ENCODE measurements at places on chromosomes 3 and 15.

GRCh38 chr3:85678713-85679112, 719.9 kb downstream of the CADM2 start:
- DNase-seq = no peak

DNA sequence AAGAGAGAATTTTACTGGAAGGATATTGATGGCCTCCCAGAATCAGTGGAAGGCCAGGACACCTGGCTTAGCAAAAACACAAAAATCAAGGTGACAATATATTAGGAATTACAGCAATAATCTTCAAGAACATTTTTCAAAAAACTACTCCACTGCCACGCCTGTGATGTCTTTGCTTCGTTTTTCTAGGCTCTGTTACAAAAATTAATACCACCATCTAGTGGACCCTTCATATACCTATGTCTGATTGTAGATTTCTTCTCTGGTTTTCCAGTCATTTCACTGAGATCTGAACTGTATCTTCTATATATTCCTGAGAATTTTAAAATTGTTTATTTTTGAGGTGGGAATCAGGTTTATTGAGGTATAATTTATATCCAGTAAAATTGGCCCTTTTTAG, 5.6 kb upstream of the SLC33A1 start:
- peak; percentile 44 for DNase-seq

- DNase-seq = no peak
These were observed 282.0 kb upstream of the TPM1 start for GRCh38 chr15:62760538-62760937.

DNA sequence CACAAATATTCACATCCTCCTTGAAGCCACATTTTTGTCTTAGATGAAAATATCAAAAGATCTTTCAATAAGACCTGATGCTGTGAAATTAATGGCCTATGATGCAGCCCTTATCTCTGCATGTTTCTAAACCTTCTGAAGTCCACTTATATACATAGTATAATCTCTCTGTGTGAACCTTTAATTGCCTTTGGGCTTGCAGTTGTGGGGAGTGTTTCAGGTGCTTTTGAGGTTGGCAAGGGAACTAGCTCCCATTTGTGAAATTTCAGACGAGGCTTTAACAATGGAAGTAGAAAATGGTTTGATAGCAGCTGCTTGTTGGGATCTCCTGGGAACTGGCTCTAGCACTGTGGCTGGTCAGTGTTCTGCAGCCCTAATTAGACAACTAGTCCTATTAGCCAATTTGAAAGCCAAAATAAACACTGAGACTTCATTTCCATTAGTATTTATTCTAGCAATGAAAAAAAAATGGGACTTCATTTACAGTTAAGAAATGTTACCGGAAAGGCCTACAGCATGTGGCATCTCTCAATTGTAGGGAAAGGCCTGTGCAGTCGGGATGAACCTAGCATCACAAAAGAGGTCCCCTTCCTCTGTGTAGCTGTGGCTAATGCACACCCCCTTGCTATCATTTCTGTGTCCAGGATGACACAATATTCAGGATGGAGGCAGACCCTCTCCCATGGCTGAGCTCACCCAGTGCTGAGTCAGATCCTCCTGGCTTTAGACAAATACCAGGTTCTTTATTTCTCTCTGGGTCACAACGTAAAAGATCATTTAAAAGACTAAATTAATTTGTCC, 140.7 kb upstream of the TRIM42 start:
- DNase-seq = no peak

- no peak for DNase-seq
These were observed 462.8 kb downstream of the TUSC7 start for GRCh38 chr3:117172426-117172825.

DNA sequence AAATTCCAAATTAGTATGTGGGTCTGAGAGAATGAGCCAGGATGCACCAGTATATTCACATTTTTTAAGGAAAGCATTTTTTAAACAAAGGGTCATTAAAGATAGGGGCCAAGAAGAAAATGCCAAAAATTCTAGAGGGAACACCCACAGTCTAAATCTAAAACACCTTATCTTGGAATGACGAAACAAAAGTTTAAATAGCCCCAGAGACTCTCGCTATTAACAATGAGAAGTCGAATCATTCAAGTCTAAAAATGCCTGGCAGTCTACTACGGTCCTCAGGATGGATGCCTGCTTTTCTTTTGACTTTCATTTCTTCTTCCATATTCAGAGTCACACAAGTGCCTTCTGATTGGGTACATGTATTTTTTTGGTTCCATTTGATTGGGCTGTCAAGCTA, 66.3 kb downstream of the SSUH2 start:
- DNase-seq = no peak

DNA sequence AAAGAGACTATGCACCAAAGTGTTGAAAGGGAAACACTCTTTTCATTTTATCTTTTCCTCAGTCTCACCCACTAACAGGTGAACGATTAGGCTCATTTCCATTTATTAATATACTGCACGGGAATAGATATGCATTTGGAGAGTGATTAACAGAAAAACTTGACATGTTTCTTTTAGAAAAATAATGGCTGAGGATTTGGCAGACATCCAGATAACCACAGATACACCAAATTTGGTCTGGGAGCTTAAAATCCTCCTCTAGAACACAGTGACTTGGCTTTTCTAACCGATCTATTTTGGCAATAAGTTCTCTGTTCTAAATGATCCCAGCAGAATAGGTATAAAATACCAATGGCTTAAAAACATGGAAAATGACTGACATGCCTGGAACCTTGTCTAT, 459.3 kb upstream of the SGO1 start:
- no peak for DNase-seq

DNA sequence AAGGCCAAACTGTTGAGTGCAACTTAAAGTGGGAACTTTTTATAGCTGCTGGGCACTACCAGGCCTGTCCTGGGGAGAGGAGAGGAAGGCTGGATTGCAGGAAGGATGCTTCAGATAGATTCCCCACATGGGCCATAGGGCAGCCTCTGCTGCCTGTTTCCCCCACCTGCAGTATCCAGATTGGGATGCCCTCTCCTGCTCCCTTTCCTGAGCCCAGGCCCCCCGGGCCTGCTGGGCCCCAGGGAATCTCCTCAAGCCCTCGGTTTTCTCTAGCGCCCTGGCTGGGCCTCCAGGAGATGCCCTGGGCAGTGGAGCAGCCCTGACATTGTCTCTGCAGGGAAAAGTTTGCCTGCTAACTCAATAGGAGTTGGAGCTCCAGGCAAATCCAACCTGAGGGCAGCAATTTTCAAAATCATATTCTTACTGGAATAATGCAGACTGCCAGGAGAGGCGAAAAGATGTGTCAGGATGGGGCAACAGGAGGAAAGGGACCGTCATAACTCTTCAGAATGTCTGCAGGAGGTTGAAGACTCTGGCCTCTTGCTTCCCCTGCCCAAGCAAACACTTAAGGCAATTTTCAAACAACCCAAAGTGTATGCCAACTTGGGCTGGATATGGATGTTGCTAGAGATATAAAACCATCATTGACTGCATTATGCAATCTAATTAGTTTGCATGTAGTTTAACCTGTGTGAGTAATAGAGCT, 4.4 kb downstream of the NR2F2 start:
- peak; percentile 17 for DNase-seq

GRCh38 chr3:8658306-8659212, 14.0 kb upstream of the SSUH2 start:
- DNase-seq = no peak

- no peak for DNase-seq
These were observed 430.4 kb downstream of the RBMS3 start for GRCh38 chr3:29711255-29711771.

DNA sequence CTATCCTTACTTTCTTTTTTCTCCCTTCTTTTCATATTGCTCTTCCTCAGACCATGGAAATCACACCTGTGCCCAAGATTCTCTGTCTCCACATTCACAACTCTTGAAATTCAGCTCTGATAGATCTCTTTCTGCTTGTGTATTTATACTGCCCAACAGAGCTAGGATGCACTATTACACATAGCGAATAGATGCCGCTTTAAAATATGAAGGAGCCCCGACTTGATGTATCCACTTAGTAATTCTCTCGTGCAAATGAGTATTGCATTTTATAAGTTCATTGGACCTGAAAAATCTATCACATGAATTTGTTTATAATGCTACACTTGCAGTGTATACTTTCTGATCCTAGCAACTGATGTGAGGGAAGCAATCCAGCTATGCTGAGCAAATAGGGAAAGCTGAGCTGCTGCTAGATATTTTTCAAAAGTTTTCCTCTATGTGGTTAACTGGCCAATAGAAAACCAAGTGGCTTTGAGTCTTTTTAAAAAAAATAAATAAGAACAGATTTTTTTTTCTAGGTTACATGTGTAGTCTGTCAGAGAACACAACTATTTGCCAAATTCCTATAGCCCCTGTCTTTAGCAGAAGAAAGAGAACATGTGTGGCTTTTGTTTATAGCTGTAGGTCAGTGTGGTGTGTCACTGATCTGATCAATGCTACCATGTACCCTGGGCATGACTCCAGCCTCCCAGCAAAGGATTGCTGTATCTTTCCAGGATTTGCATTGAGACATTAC, 64.3 kb upstream of the LEKR1 start:
- peak; percentile 50 for DNase-seq

DNA sequence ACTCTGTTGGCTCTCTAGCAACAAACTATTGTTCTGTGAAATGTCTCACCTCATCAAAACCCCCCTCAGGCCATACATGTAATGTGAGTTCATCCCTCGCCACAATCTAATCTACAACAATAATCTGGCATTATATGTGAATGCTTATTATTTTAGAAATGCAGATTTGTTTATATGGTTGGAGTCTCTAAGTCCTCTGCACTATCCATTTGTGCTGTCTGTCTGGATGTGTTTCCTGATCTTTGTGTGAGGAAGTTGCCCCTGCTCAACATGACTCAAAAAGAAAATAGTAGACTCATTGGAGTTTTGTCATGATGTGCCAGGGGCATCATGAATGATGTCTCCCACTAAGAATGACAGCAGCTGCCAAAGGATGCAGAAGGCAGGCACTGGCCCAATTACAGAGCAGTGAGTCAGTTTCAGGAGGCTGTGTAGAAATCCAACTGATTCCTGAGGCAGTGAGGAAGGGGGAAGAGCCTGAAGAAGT, 161.6 kb upstream of the PDZRN3 start:
- peak; percentile 93 for DNase-seq

- DNase-seq = peak; percentile 79
These were observed 25.4 kb upstream of the SLC25A26 start for GRCh38 chr3:66195347-66195783.

DNA sequence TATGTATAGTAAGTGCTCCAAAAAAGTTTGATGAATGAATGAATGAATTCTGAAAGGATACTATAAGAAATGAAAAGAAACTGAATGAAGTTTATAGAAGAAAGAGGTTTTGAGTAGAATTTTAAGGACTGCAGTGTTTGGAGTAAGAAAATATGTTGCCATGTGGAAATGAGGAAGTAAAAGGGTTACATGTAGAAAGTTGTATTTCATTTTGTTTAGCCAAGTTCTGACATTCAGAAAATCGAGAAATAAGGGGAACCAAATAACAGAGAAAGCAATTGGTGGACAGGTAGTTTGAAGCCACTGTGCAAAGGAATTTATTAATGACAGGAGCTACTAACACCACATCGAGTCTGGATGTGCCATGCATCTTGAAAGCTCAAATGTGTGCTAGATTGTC, 200.7 kb downstream of the SATB1 start:
- no peak for DNase-seq

GRCh38 chr15:83682476-83683088, 28.7 kb downstream of the ADAMTSL3 start:
- DNase-seq = no peak

GRCh38 chr3:19934098-19934566, at the start of gene EFHB:
Gene EFHB, minus strand, starts transcription at chr3:19934217. Its CDS starts 199 bp downstream, at chr3:19934018.
- no peak for DNase-seq

DNA sequence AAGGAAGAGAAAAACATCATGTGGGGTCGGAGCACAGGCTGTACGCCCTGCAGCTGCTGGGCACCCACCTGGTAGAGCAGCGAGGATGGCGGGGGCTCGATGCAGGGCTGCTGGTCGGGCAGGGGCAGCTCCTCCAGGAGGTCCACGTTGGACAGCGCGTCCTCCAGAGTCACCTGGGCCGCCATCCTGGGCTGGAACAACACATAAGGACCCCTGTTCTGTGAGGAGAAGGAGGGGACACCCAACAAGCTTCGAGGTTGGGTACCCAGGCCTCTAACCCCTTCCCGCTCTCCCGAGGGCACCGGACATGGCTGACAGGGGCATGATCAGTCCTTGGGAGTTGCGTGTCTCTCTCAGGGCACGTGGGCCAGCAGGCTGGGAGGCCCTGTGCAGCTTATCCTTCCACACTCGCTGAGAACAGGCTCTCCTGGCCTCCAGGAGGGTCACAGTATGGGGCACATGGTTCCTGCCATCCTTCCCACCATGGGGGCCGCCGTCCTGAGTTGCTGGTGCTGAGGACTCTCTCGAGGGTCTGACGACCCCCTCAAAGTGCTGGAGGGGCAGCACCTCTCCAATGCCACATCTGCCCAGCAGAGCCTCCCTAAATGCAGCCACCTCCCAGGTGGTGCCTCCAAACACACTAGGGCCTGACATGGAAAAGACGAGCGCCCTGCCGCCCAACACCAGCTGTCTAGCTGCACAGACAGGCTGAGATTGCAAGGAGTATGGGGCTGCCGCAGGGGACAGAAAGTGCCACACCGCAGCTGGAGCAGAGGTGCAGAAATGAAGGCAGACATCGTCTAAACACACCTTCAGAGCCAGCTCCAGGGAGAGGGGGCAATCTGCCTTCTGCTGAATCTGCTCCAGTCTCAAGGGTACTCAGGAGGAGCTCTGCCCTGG, 32.8 kb downstream of the CYFIP1 start:
- no peak for DNase-seq

- no peak for DNase-seq
These were observed 84.9 kb downstream of the SMAD6 start for GRCh38 chr15:66786708-66787488.

- no peak for DNase-seq
These were observed 6.9 kb downstream of the SHF start for GRCh38 chr15:45180648-45181436.

DNA sequence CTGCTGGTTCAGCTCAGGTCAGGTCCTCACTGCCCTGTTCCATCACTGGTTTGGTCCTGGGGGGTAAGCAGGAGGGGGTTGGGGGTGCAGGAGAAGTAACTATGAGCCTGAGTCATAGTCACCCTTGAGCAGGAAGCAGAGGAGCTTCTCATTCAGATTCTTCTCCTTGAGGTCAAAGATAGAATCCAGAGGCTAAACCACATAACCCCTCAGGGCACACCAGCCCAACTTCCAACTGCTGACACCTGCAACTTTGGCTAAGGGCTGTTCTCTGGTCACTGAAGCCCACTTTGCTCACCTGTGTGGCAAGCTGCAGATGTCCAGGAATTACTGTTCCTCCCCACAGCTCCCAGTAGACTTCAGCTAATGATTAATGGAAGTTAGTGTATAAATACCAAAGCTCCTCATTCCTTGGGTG, 48.8 kb upstream of the LRRFIP2 start:
- DNase-seq = peak; percentile 78

DNA sequence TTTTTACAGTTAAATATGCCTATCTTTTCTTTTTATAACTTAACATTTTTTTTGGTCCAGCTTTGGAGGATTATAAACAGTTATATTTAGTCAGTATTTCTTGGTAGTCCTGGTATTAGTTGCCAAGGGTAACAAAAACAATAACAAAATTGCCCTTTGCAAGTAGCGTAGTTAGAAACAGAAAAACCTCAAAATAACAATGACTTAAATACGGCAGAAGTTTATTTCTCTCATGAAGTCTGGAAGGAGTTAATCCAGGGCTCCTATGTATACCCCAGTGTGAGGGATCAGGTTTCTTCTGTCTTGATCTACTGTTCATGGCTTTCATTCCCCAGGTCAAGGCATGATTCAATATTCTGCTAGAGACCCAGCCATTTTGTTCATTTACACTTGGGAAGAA, 14.1 kb upstream of the MYH15 start:
- DNase-seq = no peak

Measured in HCEC 1CT (cell line).